G401 (cell line): ENCODE measurements at places on chromosomes 12 and 14. TPM values are rescaled to one million over a fixed set of nuclear protein-coding genes. Genes with fewer than 3 reads are reported as not detected.

DNA sequence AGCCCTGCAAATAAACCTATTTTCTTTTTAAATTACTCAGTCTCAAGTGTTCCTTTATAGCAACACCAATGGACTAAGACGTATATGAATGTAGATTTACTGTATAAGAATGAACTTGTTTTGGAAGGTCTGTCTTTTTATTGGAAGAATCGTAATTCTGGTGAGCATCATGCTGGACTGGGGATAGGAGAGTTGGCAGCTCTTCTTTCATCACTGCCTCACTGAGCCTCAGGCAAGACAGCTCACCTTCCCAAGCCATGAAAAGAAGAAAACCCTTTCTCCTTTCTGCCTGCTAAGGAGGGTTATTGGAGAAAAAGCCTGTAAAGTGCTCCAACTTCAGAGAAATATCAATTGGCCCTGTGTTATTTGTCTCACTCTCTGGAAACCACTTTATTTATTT lies 9.1 kb upstream of the RNF34 start:
- no peak for DNase-seq

DNA sequence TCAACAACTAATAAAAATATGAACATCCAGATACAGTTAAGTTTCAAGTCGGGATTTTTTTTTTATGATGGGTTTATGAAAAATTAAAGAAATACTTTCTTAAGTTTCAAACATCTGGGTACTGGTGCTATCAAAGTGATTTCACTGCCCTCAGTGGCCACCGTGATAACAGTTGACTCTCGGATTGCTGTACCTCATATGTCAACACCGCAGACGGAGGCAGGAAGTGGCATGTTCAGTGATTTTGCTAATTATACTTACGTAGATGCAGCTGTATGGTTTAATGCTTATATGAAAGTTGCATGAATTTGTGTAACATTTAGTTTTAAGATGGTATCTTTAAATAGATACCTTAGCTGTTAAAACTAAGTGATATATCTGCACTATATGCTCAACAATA lies 20.8 kb upstream of the FBLN5 start:
- DNase-seq: no peak

- peak; percentile 27 for DNase-seq
These were observed 3.8 kb downstream of the FOXJ2 start for GRCh38 chr12:8036346-8036745.

DNA sequence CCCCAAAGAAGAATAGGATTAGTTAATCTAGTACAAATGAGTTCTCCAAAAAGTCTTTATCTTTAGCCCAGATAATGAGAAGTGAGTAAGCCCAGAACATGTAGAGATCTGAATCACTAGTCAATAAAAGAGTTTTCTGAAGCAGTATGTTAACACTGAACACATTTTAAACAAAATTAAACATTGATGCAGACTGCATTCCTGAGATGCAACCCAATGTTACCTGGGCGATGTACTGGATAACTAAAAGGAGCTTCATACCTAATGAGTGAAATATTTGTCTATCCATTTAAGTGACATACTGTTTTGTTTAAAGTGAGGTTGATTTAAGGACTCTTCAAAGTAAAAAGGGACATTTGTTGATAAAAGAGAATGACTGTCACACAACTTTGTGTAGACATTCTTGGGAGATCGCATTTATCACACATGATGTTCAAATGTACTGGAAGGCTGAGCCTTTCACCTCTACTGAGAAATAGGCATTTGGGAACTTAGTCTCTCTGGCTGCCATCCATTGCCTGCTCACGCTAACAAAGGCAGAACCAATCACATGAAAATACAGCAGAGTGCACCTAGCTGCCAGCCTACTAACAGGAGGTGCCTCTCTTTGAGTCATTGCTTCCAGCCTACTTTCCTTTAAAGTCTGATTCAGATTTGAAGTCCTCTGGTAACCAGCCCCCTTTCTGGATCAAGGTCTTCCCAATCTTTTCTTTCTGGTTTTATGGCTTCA lies 287.7 kb downstream of the BTG1 start:
- DNase-seq: no peak

DNA sequence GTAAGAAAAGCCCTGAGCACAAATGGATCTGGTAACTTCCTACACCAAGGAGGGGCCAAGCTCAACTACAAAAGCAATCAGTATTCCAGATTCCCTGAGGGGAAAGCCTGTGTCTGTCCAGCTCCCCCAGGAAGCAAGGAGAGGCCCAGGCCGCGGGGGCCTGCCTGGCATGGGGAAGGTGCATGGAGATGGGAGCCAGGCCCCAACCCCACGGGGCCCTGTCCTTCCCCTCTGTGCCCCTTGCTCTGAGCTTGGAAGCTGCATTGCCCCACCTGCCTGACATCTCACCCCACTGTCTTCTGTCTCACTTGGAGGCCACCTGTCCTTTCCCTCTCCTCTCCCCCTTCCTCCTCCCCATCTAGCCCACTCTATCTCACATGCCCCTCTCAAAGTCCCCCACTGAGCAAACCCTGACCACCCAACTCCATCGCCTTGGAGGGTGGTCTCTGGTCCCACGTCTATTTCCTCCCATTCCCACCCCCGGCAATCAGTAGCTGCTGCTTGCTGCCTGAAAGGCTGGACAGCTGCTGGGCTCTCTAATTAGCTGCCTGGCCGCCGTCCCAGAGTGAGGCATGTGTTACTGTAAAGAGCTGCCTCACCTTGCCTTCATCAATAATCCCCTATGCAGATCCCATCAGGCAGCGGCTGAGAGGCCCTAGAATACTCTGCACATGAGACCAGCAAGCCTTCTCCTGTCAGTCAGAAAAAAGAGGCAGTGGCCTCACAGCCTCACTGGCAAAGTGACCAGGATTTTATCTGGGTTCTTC lies 3.4 kb upstream of the TMEM229B start:
- peak; percentile 78 for DNase-seq

GRCh38 chr12:7989827-7990491 lies 42.6 kb upstream of the FOXJ2 start:
- no peak for DNase-seq

DNA sequence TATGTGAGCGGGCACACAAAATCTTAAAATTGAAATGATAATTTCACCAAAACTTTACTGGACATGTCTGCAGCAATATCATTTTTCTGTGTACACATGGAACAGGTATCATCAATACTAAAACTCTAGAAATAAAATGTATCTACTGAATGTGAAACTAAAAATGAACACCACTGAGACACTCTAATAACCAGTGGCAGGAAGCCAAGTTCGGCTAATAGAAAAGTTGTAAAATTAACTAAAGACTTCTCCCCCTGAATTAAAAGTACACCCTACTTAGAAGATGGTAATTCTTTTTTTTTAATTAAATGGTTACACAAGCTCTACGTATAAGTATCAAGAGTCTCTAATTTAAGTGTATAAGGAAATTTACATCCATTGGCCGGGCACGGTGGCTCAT lies 227.2 kb downstream of the MED13L start:
- DNase-seq: no peak

GRCh38 chr14:59633486-59633885 lies 56.9 kb upstream of the CCDC175 start:
- DNase-seq: no peak

DNA sequence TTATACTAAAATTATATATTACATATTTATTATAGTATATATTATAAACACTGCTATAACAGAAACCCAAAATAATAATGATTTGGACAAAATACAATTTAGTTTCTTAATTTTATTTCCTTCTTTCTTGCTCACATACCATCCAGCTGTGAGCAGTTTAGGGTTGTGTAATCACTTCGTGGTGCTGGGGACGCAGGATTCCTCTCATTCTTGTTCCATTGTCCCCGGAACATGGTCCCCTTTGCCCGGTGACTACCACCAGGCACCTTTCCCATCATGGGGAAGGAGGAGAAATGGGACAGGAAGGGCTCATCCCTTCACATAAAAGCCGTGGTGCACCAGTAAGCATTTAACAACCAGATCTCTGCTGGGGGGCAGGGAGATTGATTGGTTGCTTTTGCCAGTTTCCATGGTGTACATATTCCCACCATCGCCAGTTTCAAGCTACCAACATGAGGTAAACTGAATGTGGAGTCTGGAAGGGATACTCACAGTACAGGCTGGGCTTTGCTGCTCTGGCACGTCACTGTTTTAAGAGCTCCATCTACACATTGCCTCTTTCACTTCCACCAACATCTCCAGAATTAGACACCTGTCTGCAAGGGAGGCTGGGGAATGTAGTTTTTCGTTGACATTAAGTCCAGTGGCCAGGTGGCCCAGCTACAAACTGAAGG lies 191.5 kb downstream of the TMEM132C start:
- no peak for DNase-seq

DNA sequence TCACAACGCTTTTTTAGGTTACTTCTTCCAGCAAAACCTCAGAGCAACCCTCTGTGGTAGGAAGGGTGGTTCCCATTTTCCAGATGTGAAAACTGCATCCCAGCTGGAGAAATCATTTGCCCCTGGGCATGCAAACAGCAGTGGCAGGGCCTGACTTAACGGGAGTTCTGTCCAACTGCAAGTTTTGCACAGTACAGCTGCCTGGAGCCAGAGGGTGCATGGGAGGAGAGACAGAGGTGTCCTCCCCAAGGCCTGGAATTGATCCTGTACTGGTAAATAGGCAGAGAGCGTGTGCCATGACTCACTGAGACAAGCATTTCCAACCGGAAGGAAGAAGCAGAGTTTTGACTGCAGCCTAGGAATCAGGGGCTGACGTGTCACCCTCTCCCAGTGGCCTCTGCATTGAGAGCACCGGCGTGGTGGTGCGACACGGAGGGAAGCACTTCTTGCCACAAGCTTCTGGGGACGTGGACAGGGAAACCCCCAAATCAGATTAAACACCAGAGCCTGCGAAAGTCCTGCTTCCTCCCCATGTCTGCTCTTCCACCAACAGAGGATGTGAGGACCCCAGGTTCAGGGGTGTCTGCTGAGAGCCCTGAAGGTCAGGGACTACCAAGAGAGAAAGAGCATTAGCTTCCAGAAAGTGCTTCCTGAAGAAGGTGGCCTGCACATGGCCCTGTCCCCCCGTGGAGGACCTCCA lies 19.0 kb upstream of the SERPINA4 start:
- no peak for DNase-seq

DNA sequence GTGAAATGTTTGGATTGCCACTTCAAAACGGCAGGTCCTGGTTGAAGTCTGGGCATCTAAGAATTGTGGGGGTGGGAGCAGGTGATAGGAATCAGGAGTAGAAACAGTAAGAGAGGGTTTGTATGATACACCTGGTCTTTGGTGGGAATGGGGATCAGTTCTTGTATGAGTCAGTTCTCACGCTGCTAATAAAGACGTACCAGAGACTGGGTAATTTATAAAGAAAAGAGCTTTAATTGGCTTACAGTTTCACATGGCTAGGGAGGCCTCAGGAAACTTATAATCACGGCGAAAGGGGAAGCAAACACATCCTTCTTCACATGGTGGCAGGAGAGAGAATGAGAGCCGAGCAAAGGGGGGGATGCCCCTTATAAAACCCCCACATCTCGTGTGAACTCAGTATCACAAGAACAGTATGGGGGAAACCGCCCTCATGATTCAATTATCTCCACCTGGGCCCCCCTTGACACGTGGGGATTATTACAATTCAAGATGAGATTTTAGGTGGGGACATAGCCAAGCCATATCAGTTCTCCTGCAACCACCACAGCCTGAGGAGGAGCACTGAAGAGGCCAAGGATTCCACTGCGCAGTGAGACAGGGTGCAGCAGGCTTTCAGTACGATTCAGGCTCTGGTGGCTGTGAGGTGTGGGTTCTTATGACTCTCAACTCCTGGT lies 52.1 kb downstream of the DRAM1 start:
- no peak for DNase-seq

- DNase-seq: no peak
These were observed 153.9 kb downstream of the KIF26A start for GRCh38 chr14:104292084-104292970.

DNA sequence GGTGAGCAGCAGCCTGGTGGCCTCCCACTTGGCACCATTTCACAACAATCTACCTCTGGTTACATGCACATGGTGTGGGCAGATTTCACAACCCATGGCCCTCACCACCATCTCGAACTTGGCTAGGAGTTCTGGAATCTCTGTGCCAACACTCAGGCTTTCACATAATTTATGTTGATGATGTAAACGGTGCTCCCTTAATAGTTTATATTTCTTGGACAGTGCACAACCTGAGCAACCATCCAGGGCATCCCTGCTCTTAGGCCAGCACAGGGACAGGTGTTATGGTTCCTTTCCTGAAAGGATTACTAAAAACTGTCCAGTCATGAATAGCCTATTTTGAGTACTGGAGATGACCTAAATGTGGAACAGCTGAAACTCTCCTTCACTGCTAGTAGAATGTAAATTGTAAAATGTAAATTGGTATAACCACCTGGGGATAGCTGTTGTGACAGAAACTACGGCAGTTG lies 28.6 kb downstream of the ABCB9 start:
- DNase-seq: no peak

DNA sequence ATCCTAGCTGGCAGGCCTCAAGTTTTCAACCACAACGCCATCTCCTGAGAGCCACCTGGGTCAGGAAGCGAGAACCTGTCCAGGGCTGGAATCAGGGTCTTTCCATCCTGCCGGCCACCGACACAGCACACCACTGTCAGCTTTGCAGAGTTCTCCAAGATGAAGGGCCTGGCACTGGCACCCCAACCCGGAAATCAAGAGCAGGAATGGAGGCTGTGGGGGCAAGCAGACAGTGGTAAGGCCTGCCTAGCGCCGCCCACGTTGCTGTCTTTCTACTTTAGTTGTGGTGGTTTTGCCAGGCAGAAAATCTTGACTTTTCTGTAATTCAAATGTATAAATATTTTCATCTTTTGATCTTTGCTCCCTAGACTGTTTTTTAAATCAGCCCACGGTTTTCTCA lies 90.7 kb downstream of the ITPK1 start:
- DNase-seq: no peak

DNA sequence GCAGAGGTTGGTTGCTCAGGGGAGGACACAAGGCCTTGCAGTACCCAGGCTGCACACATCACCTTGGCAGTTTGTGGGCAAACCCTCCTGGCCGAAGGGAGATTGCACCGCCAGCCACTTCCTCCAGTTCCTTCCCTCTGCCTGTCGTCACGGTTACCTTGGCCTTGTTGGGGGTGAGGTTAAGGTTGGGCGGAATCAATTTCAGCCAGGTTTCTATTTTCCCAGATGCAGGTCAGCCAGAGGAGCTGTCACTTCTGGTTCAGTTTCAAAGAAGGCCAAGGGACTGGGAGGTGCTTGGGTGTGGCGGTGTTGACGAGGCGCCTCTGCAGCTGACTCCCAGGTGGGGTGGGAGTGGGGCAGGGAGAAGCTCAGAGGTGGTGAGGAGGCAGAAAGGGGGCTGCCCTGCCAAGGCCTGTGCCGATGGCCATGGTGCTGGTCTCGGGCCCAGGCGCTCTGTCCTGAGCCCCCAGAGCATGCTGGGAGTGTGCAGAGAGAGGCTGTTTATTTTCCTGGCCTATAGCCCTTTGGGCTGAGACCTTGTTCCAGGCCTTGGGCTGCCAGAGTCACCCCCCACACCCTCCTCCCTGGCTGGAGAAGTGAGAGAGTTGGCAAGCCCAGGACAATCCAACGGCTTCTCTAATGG lies 31.4 kb downstream of the JDP2 start:
- no peak for DNase-seq

- peak; percentile 29 for DNase-seq
These were observed 554 bp downstream of the SPPL3 start for GRCh38 chr12:120903412-120904196.

- no peak for DNase-seq
These were observed 155.8 kb upstream of the FKBP4 start for GRCh38 chr12:2639020-2639298.

ATP2A2 gene
- total RNA-seq: 15.1 and 20.3 TPM in 2 replicates

DCN gene
- total RNA-seq: not detected in 2 replicates

RILPL1 gene
- 22.2 and 38.2 TPM in 2 replicates for total RNA-seq

GNB3 gene
- total RNA-seq: 0.25 and 3.8 TPM in 2 replicates

CLIP1 gene
- 19.7 and 21.6 TPM in 2 replicates for total RNA-seq

CLEC4C gene
- not detected in 2 replicates for total RNA-seq

COCH gene
- 0.07 and 0.31 TPM in 2 replicates for total RNA-seq

DACT1 gene
- 0.03 TPM in 1 of 2 replicates, not detected in the other for total RNA-seq

SLC6A15 gene
- total RNA-seq: 4.7 and 16.9 TPM in 2 replicates

CCDC196 gene
- not detected in 2 replicates for total RNA-seq

ASPG gene
- not detected in 2 replicates for total RNA-seq

C12orf56 gene
- not detected in 2 replicates for total RNA-seq
